ENCODE measurements at places on chromosomes 16 and 17.

- DNase-seq, result no peak
These were observed 49.5 kb upstream of the CRHR1 start for GRCh38 chr17:45734598-45734997.

DNA sequence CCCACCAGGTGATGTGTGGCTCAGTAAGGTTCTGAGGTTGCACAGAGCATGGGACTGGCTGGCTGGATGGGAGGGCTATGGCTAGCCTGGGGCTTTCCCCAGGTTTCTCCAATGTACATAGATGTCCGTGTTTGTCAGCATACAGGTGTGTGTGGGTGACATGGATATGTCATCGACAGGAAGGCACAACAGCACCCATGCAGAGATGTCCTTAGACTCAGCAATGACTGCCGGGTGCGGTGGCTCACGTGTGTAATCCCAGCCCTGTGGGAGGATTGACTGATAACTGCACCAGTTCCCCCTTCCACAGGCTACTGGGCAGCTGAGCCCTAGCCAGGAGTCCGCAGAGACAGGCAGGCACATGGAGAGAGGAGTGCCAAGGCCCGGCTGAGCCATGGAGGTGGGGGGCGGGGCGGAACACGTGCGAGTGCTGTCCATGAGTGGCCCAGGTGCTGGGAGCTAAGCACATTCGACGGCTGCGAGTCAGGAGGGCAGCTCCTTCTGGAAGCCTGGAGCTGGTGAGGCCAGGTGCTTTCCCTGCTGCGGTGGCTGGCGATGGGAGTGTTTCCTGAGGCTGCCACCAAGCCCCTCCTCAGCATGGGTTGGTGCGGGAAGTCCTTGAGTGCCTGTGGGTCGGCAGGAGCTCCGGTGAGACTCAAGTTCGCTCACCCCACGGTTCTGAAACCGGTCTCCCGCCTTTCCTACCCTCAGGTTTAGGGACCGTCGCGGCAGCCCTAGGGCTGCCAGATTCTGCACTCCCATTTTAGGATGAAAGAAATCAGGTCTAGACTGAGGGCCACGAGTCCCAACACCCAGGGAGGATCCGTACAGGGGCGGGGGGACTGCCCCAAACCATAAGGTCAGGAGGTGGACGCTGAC is 858 bp upstream of the ASPSCR1 start:
- DNase-seq, result peak; percentile 60

DNA sequence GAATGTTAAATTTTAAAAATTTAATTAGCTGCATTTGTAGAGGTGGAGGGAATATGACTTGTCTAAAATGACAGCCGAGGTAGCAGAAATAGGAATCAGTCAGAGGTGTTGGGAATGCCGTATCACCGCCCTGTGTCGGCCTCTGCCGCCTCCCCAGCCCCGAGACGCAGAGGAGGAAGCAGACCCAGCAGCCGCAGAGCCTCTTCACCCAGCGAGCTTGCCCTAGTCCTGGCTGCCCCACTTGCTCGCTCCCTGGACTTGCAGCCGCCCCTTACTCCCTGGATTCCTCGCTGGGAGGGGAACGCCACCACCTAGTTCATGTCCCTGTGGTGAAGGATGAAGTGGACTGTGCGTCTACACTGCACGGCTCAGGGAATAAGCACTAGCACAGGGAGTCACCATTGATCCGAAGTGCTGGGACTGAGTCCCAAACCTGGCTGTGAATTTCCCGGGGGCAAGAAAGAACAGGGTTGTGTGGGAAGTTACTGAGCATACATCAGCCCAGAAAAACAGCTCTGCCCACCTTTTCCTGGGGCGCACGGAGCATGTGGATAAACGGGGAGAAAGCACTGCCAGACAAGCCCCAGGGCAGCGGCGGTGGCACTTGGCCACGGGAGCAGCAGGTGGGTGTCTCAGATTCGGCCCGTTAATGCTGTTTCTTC is 76.8 kb downstream of the RPTOR start:
- DNase-seq, result no peak

GRCh38 chr17:66583112-66583748 is 251.7 kb upstream of the CACNG5 start:
- no peak for DNase-seq

- DNase-seq, result no peak
These were observed 347.2 kb downstream of the SOX9 start for GRCh38 chr17:72467841-72468653.

DNA sequence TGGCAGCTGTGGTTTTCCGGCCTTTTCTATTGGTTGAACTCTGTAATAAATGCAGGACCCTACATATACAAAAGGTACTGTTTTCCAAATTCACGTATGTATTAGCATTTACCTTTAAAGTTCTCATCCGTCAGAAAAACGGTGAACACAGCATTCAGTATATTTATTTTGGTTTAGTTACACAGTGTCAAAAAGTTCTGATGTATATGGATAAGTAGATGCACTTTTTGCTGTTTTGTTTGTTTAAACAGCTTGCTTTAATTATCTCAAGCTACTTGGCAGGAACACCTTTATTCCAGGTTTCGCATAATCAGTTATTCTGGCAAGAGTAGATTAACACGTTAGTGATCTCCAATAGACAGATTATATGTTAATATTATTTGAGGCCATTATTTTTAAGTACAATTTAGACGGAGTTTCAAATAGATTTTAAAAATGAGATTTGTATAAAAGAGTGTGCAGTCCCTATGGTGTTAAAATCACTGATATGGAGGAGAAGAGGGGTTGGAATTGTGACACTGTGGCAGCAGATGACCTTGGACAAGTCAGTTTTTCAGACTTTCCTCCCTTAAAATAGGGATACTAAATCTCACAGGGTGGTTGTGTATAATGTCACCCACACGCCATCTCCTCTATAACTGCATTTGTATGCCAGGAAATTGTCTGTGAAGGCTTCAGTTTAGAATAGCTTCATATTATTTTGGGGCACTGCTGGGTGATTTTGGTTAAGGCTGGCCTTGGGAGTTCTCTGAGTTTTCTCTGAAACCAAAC is 2.1 kb downstream of the HERPUD1 start:
- no peak for DNase-seq

GRCh38 chr16:88345721-88346560 is 36.8 kb upstream of the ZNF469 start:
- no peak for DNase-seq

DNA sequence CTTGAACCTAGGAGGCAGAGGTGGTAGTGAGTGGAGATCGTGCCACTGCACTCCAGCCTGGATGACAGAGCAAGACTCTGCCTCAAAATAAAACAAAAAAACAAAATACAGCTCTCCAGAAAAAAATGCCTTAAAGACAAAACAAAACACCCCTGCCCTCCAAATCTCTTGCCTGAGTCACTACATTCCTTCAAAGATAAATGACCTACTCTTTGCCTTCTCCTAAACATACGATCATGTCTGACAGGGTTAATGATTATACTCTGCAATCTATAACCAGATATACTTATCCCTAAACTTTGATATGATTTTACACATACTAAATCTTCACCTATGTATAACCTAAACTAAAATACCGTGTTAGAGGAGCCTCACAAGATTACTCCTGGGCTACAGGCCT is 1.4 kb upstream of the SETD6 start:
- no peak for DNase-seq

DNA sequence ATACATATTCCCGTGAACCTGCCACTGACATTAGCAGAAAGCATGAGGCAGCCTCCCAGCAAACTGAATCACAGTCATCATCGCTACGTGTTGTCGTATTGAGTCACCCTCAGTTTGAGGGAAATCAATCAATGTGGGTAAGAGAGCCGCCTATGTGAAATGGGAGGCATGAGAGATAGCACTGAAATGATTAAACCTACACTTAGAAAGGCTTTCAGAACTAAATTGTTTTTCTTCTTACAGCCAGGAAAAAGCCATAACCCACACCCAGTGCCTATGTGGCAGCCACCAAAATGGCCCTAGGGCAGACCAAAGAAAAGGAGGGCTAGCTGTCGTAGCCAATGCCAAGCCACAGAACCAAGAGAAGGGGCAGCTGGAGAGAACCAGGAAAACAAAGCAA is 90.5 kb downstream of the ADAMTS18 start:
- DNase-seq, result no peak

GRCh38 chr16:75947626-75948239 is 221.4 kb upstream of the CPHXL start:
- no peak for DNase-seq

GRCh38 chr16:79067600-79067999 is 532.9 kb downstream of the MAF start:
- no peak for DNase-seq

GRCh38 chr17:40935624-40936023 is 1.8 kb downstream of the KRT23 start:
- DNase-seq, result no peak

GRCh38 chr17:47948706-47949196 is 7.4 kb downstream of the PNPO start:
- DNase-seq, result no peak

- no peak for DNase-seq
These were observed 261.1 kb downstream of the C16orf95 start for GRCh38 chr16:87056083-87056482.

DNA sequence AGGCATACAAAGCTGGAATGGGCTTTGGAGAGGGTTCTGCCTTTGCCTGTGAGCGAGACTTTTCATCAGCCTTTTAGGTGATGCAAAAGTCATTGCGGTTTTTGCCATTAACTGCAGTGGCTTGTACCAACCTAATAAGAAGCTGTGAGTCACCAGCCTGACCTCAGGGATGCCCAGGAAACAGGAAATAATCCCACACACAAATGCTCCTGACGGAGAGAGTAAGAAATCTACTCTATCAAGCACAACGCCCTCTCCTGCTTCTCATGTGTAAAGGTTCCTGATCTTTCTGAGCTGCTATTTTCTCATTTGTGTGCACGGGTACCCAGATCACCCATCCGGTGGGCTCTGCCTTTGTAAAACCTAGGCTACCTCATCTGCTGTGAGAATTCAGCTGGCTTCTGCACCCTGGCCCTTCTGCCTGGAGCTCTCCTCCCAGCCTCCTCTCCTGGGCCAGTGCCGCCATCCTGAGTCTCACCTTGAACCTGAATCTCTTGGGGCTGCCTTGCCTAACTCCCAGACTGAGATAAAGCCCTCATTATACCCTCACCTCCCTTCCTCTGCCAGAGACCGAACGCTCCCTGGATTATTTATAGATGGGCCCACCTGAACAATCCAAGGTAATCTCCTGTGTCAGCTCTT is 299.7 kb downstream of the C16orf95 start:
- no peak for DNase-seq

DNA sequence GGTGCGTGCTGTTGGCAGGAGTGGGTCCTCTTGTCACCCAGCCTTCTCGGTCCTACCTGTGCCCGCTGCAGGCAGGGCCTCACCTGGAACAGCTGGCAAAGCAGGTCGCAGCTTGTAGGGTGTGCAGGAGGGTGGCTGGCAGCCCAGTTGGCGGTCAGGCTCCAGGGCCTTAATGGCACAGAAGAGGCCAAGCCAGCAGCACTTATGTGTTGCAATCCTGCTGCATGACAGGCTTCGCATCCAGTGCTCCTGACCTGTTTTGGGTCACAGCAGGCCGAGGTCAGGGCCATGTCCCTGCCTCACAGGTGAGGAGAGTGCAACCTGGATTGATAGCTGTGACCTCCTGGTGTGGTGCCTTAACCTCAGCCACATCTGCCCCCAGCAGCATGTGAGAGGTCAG is 31.9 kb downstream of the ZC3H18 start:
- no peak for DNase-seq

DNA sequence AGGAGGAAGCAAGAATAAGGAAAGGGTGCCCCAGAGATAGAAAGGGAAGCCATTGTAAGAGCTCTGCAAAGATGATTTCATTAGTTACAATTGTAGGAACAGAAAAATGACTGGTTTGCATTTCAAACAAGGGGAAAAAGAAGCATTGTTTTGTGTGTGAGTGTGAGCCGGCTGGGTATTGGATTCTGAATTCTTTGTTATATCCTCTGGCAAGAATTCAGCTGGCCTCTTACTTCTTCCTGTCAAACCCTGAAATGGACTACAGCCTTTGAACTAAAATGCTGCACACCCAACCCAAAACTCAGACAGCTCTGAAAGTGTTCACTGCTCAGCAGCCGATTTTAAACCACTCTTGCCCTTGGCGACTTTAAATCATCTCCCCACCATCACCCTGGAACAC is 461.3 kb downstream of the PMP22 start:
- DNase-seq, result no peak

- DNase-seq, result no peak
These were observed 28.3 kb downstream of the C16orf95 start for GRCh38 chr16:87288753-87289362.

- DNase-seq, result no peak
These were observed at the start of gene CHST5 for GRCh38 chr16:75535901-75536300. Gene CHST5 (minus strand): TSS chr16:75536108. CDS start chr16:75530384, 5,724 bp downstream.

DNA sequence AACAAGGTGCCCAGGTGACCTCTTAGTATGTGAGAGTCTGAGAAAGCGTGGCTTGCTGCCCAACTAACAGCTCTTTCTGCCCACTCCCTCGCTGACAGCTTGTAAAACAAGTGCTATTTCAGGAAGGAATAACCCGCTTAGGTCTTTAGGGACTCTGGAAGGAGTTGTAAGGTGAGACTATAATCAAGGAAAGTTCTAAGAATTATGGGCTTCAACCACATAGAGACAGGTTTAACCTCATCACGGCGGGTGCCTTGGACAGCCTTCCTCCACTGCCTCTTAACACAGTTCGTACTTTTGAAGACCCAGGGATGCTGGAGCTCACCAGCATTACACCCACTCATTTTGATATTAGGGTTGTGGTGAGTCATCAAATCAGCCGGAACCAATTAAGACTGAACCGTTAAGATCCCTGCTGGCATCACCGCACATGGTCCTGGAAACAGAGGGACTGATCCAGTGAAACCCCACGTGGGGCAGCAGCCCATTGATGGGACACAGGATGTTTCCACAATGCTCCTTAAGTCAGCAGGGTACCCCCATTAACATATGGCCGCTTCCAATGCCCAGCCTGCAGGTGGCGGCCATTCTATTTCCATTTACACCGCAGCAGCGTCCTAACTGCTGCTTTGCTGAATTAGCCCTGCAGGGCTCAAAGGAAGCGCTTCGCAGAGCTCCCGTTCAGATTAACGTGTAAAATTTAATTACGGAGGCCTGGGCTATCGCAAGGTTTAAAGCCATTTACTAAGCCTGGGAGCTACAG is 176.6 kb upstream of the SDK2 start:
- DNase-seq, result peak; percentile 82

- no peak for DNase-seq
These were observed 244.7 kb downstream of the RBFOX3 start for GRCh38 chr17:79365836-79366770.

GRCh38 chr16:71622088-71622487 is 3.9 kb upstream of the MARVELD3 start:
- DNase-seq, result no peak

GRCh38 chr17:55282379-55282702 is 17.6 kb downstream of the HLF start:
- DNase-seq, result no peak

DNA sequence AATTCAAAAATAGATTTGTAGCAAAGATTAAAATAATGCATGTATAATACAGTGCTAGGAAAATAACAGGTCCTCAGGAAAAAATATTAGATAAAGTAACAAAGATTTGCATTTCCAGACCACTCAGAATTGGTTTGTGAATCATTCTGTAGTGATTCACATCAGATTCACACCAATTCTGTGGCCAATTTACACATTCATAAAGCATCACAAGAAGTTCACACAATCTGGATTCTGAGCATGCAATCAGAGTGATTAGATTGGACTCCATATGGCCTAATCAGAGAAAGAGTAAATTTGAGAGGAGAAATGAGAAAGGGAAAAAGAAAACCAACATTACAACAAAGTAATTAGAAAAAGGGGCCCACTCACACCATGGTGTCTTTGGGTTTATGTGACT is 36.0 kb upstream of the SLC47A1 start:
- no peak for DNase-seq

- no peak for DNase-seq
These were observed 30.5 kb downstream of the PIK3R6 start for GRCh38 chr17:8836821-8837562.

Measured in BE2C (cell line).